ENCODE measurements at places on chromosomes 6 and 20.
A peak's percentile ranks its signal among the peaks of the same experiment; 100 is the strongest.

DNA sequence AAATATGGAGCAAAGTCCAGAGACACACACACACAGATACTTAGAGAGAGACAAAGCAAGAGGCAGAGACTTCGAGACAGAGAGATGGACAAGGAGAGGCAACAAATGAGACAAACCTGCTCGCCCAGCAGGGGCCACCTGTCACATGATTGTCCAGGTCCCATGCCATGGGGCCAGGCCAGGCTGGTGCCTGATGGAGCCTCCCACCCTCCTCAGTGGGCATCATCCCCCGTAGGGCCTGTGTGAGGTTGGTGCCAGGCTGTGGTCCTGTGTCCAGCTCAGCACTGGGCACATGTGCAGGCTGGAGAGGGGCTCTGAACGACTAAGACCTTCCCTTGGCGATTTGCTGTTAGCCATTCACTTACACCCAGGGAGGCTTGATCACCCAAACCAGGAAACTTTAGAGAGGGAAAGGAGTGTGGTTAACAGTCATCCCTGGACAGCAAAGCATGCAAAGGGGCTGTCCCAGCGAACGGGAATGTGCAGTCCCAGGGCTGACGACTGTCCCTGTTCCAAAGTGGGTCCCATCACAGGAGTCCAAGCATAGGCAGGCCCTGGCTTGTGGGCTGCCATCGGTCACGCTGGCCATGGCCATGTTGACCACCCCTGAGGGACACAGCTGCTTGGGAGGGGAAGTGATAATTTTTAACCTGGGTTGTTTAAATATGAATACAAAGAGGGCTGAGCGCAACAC lies 38.4 kb upstream of the PHACTR3 start:
- DNase-seq = no peak

GRCh38 chr6:43954311-43955131 lies 172.7 kb downstream of the MRPL14 start:
- no peak for DNase-seq

- DNase-seq = peak; percentile 58
Observed at GRCh38 chr6:112979830-112980229, 632.7 kb downstream of the RFPL4B start.

DNA sequence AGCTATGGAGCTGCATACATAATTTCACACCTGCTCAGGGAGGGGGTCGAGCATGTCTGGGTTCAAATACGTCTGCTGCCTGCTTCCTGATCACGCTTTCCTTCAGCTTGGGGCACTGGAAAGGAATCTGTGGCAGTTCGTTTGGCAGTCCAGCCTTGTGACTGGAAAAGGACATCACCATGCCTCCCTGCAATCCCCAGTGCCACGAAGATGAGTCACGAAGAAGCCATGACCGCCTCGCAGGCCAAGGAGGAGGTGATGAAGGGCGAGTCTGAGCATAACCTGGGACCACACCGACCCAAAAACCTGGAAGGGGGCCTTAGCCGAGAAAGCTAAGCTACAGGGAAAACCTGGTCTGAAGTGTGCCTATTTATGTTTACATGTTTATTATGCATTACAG lies 13.1 kb downstream of the JAG1 start:
- DNase-seq = peak; percentile 78

- no peak for DNase-seq
Observed at GRCh38 chr6:84508334-84508733, 256.1 kb downstream of the TBX18 start.

- peak; percentile 91 for DNase-seq
Observed at GRCh38 chr6:27902335-27903314, 9.6 kb downstream of the OR2B2 start.

DNA sequence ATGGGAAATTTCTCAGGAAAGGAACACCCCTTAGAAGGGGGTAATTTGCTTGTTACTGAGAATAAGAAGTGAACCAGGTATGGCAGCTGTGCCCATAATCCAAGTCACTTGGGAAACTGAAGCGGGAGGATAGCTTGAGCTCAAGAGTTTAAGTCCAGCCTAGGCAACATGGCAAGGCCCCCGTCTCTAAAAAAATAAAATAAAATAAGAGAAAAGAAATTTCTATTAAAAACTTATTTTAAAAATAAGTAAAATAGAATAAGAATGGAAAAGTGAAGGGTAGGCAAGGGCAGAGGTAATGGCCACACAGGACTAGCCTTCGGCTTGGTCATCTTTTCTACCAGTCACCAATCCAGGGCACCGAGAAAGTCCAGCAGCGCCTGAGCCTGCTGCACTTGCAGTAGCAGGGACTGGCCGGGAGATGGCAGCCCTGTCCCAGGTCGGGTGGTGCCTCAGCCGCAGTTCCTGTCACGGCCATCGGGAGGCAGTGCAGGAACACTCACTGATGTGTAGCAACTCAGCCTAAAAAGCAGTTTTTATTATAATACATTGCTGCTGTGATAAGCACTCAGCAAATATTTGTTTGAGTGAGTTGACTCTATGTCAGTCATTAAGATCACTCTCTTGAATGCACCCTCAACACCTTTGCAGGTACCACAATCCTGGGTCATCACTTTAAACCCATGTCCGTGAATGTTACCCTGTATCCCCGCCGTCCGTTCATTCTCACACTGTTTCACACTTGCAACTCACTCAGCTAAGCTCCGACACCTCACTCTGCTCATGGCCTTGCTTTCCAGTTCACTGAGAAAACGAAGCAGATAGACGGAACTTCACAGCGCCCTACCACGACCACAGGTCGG lies 23.2 kb upstream of the GCM1 start:
- DNase-seq = peak; percentile 72

DNA sequence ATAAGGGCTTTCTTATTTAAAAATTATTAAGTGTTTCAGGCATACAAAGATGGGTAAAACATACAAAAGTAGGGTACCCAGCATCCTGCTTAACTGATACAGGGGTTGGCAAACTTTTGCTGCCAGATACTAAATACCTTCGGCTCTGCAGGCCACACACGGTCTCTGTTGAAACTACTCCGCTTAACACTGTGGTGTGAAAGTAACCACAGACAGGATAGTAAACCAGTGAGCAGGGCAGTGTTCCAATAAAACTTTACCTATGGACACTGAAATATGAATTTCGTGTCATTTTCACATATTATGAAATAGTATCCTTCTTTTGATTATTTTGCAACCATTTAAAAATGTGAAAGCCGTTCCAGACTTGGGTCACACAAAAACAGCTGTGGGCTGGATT lies 92.4 kb downstream of the EYA2 start:
- no peak for DNase-seq

- DNase-seq = no peak
Observed at GRCh38 chr6:117498159-117498558, 15.7 kb downstream of the DCBLD1 start.

DNA sequence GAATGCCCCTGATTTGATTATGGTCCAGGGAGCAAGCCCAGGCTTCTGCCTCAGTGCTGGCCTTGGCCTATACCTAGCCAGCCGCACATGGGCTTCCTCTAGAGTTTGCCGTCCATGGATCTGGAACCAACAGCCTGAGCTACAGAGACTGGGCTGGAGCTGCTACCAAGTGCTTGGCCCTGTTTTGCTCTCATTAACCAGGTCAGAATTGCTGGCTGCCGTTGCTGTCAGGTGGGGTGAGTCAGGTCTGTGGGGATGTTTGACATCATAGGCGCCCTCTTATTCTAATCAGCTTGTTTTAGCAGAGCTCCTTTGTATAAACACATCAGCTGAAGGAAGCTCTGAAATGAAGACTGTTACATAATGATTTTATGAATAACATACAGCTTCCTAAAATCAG lies 83.1 kb upstream of the PHACTR2 start:
- DNase-seq = no peak

DNA sequence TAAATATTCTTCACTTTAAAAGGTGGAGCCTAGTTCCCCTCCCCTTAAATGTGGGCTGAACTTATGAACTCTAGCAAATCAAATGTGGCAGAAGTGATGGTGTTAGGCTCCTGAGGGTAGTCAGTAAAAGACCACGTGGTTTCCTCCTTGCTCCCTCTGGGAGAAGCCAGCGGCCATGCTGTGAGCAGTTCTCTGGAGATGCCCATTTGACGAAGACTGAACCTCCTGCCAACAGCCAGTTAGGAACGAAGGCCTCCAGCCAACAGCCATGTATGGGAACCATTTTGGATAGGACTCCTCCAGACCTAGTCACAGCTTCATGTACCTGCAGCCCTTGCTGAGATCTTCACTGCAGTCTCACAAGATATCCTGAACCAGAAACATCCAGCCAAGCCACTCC lies 7.6 kb upstream of the MOCS1 start:
- no peak for DNase-seq

GRCh38 chr6:95142661-95143335 lies 434.5 kb upstream of the MANEA start:
- no peak for DNase-seq

- no peak for DNase-seq
Observed at GRCh38 chr6:51467231-51467952, 620.0 kb downstream of the PKHD1 start.

GRCh38 chr6:122713138-122713537 lies 66.4 kb upstream of the FABP7 start:
- DNase-seq = no peak

- DNase-seq = no peak
Observed at GRCh38 chr20:54219751-54220426, 12.0 kb downstream of the PFDN4 start.

DNA sequence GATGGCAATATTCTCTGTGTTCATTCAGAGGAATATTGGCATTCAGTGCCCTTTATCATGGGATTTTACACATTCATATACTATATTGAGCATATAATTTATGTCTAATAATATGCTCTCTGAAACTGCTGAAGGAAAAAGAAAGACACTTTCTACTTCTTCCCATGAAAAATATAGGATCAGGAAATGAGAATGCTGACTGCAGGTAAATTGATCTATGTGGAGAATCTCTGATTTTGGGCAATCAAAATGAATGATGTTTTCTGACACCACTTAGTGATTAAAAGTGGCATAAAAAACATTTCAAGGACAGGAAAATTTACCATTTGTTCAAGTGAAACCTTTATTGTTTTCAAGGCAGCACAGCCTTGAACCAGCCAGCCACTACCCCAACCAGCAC lies 260.1 kb upstream of the STXBP5 start:
- no peak for DNase-seq

DNA sequence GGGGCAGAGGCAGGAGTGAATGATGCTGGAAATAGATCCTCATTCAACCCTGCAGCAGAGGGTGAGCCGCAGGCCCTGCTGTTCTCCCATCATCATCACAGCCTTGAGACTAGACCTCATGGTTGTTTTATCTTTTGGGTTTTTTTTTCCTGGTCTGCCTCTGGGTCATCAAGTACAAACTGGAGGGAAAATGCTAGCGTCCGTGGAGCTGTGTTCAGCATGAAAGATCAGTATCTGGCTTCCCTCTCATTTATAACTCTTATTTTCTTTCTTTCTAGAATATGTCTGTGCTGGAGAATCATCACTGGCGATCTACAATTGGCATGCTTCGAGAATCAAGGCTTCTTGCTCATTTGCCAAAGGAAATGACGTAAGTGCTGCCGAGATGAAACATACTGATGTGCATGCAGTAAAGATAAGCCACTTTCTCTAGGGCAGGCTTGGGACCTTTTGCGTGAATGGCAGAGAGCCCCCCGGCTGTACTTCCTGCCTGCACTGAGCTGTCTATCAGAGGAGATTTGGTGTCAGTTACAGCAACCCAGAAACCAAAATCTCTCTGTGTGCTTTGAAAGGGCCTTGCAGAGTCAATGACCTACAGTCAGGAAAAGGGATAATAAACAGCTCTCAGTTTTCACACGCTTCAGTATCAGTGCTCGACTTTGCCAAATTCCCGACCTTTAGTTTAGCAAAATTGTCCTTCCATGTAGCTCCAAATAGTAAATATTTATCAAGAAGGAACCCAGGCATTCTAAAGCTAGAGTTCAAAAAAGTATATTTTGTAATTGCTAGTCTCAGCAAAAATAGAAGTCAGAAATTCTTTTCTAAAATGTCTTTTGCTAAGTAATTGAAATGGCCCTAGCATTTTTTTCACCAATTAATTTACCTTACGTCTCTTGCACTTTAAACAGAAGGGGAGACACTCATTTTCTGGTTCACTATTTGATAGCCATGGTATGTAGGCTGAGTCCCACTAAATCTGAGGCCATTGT lies 76.3 kb downstream of the MTFR2 start:
- DNase-seq = no peak

DNA sequence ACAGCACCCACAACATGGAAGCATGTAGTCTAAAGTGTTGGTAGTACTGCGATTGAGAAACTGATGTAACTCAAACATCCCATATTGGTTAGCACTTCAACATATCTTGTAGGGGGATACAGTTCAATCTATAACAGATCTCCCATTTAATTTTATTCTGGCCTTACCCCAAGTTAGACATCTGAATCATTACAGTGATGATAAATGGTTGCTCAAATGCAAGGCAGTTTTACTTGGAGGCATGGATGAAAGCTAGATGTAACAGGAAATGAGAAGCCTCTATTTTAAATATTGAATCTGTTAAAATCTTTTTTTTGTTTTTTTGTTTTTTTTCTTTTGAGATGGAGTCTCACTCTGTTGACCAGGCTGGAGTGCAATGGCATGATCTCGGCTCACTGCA lies 44.2 kb upstream of the FAM50B start:
- DNase-seq = no peak

Data from Caki2 (cell line).